ENCODE measurements at places on chromosomes 11 and 22.

DNA sequence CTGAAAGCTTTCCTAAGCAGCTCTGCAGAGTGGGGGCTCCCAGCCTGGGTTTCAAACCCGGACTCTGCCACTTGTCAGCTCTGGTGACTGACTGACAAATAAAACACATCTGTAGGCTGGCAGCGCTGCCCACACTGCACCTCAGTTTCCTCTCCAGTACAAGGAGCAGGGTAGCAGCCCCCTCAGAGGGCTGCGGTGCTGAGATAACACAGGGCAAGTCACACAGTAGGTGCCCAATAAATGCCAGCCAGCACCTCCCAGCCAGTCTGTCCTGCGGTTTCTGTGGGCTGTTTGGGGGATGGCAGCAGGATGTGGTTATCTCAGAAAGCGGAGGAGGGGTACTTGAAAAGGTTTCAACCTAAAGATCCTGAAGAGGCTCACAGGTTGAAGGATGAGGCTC lies 1.5 kb downstream of the SYT12 start:
- DNase-seq = no peak

DNA sequence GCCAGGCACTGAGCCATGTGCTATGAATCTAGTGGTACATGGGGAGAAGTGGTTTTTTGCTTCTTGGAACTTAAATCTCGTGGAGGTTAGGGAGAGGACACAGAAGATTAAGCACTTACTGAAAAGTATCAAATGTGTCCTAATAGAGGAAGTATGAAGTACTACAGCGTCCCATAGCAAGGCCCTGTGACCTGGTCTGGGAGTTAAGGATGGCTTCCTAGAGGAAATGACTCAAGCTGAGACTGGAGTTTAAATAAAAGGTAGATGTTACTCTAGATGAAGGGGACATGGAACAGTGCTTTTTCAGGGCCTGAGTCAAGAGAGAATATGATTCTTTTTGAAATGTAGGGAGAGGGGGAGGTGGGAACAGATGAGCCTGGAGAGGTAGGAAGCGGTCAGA lies 202.9 kb downstream of the GRIK4 start:
- no peak for DNase-seq

DNA sequence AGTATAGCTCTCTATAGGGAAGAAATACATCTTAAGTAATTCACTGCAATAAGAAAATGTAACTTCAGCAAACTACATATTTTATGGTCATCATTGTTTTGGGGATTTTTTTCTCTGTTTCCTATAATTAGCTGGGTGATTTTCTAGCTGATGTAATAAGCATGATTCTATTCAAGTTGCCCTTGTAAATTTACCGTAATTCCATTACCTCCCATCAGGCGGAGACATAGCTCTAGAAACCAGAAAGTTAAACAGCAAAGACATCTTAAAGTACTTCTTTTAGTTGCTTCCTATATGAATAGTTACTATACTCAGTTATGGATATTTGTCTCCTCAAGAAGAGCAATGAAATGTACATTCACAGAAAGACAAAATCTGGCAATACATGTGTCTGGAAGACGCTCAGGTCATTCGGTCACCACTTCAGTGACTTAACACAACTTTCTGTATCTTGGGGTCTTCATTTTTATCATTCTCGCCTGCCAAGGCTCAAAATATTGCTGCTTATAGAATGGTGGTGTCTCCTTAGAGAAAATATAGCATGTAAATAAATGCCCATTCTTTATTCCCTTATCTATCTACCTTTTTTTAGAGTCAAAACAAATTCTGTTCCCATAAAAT lies 239.9 kb upstream of the ZC3H12C start:
- DNase-seq = peak; percentile 45

DNA sequence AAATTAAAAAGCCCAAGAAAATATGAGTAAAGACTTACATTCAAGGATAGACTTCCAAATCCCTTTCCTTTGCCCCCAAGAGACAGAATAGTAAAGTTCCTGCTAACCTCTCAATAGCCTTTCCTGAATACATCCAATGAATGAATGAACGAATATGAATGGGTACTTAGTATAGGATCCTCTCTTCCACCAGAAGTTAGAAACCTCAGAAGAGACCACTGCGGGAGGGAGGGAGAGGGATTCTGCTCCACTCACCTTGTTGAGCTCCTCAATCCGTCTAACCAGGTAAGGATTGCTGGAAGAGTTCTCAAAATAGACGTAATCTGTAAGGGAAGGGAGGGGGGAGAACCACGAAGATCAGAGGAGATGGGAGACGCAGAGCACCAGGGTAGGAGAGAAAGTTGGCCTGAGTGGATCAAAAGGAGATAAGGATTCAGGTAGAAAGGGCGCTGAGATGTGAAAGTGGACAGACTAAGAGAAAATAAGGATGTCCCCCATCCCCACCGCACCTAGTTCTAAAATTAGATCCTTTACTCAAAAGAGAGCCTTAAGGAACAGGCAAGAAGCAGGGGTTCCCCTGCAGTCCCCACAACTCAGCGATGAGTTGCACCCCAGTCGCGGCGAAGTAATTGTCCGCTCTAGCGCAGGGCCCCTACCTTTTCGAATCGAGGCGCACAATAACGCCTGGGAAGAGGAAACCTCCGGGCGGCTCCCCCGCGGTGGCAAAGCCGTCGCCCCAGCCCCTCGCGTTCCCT lies 1.1 kb downstream of the MTA2 start:
- DNase-seq = no peak

- peak; percentile 44 for DNase-seq
Observed at GRCh38 chr11:10208131-10208575, 85.9 kb downstream of the SBF2 start.
